ENCODE measurements at places on chromosomes 12 and 14.

DNA sequence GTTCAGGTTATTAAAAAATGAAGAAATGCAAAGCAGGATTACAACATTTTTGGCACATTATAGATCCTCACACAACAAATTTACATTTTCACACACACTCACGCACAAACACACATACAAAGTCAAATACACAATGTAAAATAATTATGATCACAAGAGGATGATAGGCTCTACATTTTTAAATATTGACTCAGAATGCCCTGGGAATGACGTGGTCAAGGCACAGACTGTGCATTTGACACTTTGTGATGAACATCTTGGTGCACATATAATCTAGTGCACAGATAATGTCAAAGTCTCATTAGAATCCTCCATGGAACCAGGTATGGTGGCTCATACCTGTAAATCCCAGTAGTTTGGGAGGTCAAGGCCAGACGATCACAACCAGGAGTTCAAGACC, 49.4 kb downstream of the DPF3 start:
- no peak for DNase-seq

GRCh38 chr12:55072083-55072482, 52.3 kb downstream of the NEUROD4 start:
- DNase-seq = no peak

DNA sequence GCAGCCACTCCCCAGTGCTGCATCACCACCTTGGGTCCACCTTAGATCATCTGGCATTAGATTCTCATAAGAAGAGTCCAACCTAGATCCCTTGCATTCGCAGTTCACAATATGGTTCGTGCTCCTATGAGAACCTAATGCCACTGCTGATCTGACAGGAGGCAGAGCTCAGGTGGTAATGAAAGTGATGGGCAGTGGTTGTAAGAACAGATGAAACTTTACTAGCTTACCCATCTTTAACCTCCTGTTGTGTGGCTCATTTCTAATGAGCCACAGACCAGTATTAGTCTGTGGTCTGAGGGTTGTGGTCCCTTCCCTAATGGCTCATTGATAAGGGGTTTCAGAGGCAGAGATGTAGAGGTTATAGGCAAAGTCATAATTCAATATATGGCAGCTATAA, 615.9 kb upstream of the MIS18BP1 start:
- no peak for DNase-seq

- DNase-seq = no peak
These were observed 272.2 kb upstream of the TMPO start for GRCh38 chr12:98243190-98243589.

- no peak for DNase-seq
These were observed 207.3 kb upstream of the PRKD1 start for GRCh38 chr14:30134936-30135335.

GRCh38 chr12:47876440-47876960, 28.3 kb downstream of the VDR start:
- no peak for DNase-seq

DNA sequence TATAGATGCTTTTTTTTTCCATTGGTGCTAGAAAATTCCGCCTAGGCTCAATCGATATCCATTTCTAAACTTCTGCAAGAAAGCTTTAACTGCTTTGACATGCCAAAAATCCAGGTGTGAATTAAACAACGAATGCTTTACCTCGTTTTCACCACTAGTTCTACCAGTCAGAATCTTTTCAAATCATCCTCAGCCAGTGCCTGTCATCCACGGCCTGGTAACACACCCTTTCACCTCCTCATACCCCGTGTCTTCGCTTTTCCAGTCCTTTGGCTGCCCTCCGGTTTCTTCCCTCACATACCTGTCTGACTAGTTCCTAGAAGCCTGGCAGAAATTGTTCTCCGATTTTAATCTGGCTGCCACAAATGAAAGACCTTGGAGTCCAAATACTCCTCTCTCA, 1.4 kb upstream of the PHC1 start:
- DNase-seq = no peak

DNA sequence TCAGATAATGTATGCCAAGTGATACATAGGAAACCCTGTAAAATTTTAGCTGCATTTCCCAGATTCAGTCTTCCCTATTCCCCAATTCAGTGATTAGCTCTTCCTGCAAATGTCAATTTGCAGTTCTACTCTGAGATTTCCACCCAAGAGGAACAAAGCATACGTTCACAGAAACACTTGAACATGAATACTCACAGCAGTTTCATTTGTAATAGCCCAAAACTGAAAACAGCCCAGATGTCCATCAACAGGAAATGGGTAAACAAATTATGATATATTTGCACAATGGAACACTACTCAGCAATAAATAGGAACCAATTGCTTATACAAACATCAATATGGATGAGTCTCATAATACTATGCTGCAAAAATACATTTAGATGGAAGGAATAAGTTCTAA, 194.2 kb downstream of the GXYLT1 start:
- no peak for DNase-seq

DNA sequence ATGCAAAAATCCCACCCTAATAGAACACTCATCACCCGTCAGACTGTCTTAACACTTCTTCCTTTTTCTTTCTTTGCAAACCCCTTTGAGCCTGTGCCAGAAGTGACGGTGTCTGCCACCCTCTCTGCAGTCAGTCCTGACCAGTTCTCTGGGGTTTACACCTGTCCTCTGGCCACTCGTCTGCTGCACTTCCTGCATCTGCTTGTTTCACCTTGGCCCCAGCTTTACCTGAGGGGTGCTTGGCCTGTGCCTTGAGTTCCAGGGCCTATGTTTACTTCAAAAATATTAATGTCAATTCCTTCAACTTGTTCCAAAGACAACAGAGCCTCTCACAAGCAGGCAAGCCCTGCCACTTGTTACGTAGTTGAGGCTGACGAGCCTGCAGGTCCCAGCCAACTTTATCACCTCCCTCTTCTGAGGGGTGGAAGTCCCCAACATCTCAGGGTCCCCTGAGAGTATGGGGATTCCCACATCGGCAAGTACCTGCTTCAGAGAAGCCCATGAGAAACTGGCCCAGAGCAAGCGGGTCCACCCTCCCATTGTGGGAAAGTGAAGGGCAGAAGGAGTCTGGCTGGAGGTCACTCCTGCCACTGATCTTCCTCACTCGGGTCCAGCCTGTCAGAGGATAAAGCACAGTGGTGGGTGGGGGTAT, 205.4 kb downstream of the DAD1 start:
- DNase-seq = no peak

DNA sequence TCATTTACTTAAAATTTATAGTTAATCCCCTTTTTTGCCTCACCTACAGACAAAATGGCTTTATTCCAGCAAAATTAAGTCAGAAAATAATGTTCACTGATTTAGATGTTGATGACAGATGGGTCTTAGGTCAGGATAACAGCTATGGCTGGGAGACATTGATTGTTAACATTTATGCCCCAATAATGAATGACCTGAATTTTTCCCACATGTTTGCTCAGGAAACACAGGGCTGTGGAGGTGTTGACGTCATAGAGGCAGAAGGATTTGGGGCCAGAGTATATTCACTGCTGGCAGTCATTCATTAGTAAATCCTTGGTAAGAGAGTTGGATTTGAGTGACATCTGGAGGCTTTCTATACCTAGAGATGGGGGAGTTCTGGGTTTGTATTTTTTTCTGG, 121.3 kb downstream of the PDE3A start:
- no peak for DNase-seq

DNA sequence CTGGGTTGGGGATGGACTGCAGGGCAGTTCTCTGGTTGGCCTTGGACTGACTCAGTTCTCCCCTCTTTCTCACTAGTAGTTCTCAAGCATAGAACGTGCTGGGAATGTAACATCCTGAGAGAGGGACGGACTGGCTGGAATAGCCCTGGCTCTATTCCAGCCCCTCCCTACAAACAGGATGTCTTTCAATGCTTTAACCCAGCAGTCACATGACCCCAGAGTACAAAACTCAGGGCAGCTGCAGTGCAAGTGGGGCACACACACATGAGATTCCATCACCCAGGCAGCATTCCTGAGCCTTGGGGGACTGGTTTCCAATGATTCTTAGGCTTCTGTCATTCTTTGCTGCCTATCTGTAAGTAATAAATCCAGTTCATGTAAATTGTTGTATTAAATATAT, 1.6 kb upstream of the ACOT6 start:
- no peak for DNase-seq

DNA sequence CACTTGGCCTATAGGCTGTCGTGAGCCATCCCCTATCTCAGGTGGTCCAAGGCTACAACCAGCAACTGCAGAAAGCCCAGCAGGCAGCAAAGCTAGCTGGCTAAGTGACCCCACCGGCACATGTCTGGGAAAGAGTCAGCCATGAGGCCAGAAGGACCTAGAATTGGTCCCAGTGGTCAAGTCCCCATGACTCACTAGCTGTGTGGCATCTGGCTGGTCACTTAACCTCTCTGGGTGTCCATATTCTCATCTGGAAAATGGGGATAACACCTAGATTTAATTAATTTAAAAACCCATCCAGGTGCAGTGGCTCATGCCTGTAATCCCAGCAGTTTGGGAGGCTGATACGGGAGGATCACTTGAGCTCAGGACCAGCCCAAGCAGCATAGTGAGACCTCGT, 37.6 kb downstream of the SYNE3 start:
- no peak for DNase-seq

DNA sequence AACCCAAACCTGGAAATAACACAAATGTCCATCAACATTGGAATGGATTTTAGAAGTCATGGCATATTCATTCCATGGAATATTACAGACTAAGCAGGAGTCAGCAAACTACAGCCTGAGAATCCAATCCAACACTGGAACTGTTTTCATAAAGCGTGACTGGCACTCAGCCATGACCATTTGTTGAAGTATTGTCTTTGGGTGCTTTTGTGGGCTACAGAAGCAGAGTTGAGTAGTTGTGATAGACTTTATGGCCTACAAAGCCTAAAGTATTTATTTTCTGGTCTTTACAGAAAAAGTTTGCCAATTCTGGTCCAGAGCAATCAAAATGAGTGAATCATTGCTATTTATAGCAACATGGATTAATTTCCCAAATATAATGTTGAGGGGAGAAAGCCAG, 34.5 kb upstream of the FRS2 start:
- DNase-seq = no peak

GRCh38 chr12:55972911-55973598, 823 bp upstream of the RAB5B start:
- DNase-seq = no peak

- DNase-seq = no peak
These were observed 28.9 kb downstream of the SLC15A4 start for GRCh38 chr12:128794661-128795529.

- DNase-seq = no peak
These were observed 4.5 kb upstream of the KLHL33 start for GRCh38 chr14:20440465-20440864.

DNA sequence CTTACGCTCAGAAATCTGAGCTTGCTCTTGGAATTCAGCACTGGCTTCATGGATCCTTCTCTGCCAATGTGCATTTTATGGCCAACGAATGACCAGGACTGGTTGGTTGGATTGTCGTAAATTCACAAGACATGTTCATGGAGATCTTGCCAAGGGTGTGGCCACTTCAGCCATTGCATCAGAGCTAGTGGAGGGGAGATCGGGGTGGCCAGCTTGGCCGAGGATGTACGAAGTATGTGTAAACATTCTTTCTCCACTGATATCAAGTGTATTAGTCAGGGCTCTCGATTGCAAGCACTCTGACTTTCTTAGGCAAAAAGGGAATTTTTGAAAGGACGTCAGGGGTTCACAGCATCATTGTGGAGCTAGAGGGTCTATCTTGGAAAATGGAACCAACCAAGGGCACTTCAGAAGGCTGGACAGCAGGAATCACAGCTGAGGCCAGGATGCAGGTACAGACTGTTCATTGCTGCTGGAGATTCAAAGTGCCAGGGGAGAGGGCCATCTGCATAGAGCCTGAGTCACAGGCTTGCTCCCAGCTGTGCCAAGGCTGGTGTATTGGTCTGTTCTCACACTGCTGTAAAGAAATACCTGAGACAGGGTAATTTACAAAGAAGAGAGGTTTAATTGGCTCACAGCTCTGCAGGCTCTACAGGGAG, 32.9 kb upstream of the ADGRD1 start:
- DNase-seq = no peak

DNA sequence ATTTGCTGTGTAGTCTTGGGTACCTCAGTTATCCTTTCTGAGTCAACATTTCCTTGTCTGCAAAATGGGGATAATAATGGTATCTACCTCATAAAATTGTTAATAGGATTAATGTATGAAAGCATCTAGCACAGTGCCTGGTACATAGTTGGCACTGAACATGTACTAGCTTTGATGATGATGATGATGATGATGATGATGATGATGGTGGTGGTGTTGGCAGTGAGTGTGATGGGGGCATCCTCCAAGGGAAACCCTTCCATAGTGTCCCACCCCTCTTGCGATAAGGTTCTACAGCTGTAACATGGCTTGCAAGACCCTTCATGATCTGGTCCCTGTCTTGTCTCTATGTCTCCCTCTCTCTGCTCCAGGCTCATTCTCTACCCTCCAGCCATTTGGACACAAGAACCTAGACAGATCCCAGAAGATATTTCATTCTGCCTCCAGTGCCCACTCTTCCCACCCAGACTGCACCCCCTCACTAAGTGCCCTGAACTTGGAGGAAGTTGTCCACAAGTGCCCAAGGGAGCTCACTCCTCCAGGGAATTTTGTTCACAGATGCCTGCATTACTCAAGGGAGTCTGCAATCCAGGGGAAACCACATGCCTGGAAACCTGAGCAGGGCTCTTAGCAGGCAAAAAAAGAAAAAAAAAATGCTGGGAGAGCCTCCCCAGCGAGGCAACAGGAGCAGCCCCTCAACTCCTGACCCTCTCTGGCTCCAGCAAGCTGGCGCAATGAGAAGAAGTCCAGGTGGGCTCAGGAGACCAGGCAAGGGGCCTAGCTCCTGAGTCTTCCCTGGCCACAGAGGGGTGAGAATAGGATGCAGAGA, 10.1 kb upstream of the BDKRB1 start:
- no peak for DNase-seq

GRCh38 chr14:100850841-100851585, 25.1 kb downstream of the MEG3 start:
- DNase-seq = no peak

- DNase-seq = no peak
These were observed 9.9 kb upstream of the LYZ start for GRCh38 chr12:69338120-69338859.

DNA sequence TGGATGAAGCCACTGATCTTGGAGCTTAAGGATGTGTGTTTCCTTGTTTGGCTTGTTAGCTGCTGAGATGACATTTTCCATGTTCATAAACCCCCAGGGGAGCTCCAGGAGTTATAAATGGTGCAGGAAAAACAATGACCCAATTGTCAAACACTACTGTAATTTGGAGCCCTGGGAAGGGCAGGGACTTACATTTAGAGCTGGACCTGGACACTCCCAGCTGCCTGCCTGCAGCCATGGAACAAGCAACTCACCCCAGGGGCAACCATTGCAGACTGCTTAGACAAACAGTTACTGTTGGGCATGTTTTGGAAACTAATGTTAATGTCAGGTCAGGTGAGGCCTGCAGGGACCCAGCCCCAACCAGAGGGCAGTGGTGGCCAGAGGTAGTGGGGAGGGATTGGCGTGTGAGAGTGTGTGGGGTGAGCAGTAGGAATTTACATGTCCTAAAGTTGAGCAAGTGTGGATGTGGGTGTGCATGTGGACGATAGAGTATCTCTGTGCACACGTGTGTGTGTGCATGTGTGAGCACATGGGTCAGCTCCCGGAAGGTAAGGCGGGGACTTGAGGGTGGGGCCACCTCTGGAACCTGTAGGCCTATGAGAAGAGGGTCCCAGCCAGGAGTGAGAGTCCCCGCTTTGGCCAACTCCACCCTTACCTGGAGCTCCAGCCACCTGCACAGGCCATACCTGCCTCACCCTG, 86.4 kb upstream of the NOS1 start:
- DNase-seq = no peak

- no peak for DNase-seq
These were observed 293.8 kb downstream of the GRIN2B start for GRCh38 chr12:13687633-13688032.

GRCh38 chr14:88437658-88438057, 52.2 kb downstream of the SPATA7 start:
- no peak for DNase-seq
